ENCODE measurements at places on chromosomes 1 and 21.

DNA sequence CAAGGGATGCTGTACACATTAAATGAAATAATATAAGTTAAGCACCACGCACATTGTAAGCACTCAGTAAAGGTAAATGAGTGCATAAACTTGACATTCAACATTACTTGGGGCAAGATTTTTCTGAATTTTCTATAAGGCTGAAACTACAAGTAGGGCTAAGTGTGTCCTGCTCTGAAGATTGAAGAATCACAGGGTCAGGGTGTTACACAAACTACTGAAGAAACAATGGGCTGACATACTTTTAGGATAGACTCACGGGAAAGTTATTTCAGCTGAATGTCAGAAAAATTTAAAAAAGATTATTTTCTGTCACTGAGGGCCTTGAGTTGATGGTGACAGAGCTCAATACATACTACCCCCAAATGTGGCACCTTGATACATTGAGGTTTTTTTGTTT is 644.2 kb upstream of the PLXNA2 start:
- DNase-seq, result no peak

GRCh38 chr1:194273660-194274059 is 1087.2 kb upstream of the B3GALT2 start:
- no peak for DNase-seq

- peak; percentile 33 for DNase-seq
Measured at GRCh38 chr1:192477630-192478029, 97.9 kb upstream of the RGS1 start.

DNA sequence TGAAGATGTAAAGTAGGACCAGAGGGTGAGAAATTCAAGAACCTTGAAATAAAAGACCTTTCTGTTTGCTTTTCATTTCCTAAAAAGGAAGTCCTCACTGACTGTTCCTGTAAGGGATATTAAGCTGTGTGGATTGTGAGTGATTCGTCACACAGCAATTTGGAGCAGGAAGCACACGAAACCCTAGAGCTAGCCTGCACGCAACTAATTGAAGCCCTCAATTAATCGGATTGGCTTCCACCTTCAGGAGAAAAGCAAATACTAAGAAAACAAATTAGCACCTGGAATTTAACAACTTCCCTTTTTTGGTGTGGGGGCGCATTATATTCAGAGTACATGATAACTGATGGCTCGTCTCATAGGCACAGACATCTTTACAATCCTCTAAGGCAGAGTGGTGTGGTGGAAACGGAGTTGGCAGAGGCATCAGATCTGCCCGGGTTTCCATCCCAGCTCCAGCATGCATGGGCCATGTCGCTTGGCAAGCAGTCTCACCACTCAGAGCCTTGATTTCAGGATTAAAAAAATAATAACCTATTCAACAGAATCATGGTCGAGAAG is 95.2 kb downstream of the KCNJ15 start:
- DNase-seq, result peak; percentile 73

Measured in AG08396 (cell line).